Activated CD8-positive, alpha-beta memory T cell treated with anti-CD3 and anti-CD28 coated beads for 4 hours (primary cell): ENCODE measurements at places on chromosomes 11 and 22.

GRCh38 chr11:87775036-87775435 is 400.2 kb downstream of the RAB38 start:
- no peak for DNase-seq

GRCh38 chr11:59999691-60000090 is 17.3 kb upstream of the OOSP4B start:
- DNase-seq: no peak

- no peak for DNase-seq
Observed at GRCh38 chr22:33325232-33326004, 267.2 kb upstream of the SYN3 start.

- DNase-seq: no peak
Observed at GRCh38 chr11:22681281-22681812, 14.9 kb downstream of the GAS2 start.

- DNase-seq: peak; percentile 70
Observed at GRCh38 chr22:23144932-23145877, at the start of gene RAB36. TSS of gene RAB36 (plus strand) at chr22:23145477. CDS start at chr22:23146617, 1,140 bp downstream.
